ENCODE measurements at places on chromosomes 7 and 10. TPM values are rescaled to one million over a fixed set of nuclear protein-coding genes. Genes with fewer than 3 reads are reported as not detected.

DNA sequence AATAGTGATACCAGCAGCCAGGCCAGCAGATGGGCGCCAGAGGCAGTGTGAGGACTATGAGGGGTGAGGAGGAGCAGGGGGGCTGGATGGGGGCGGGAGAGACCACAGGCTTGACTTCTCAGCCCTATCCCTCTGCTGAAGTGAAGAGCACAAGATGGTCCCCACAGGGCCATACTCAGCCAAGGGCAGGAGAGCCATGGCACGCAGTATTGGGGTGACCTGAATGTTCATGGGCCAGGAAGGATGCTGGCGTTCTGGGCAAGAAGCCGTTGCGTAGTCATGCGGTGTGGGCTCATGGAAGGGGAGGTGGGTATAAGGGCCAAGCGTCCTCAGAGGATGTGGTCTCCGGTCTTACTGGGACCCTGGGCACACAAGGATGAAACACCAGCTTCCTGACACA is 146.3 kb downstream of the PRKAG2 start:
- DNase-seq: no peak

- no peak for DNase-seq
Measured at GRCh38 chr7:19016140-19016539, 101.3 kb downstream of the TWIST1 start.

Gene DDC
- 10.0 TPM for polyA plus RNA-seq

GRCh38 chr7:132766660-132767059 is 190.4 kb upstream of the PLXNA4 start:
- DNase-seq: no peak

GRCh38 chr7:119903085-119903484 is 369.9 kb upstream of the KCND2 start:
- no peak for DNase-seq

Gene OIT3
- polyA plus RNA-seq: 1.00 TPM

Gene PTER
- 9.4 TPM for polyA plus RNA-seq

GRCh38 chr7:47046949-47047348 is 535.0 kb downstream of the TNS3 start:
- no peak for DNase-seq

DNA sequence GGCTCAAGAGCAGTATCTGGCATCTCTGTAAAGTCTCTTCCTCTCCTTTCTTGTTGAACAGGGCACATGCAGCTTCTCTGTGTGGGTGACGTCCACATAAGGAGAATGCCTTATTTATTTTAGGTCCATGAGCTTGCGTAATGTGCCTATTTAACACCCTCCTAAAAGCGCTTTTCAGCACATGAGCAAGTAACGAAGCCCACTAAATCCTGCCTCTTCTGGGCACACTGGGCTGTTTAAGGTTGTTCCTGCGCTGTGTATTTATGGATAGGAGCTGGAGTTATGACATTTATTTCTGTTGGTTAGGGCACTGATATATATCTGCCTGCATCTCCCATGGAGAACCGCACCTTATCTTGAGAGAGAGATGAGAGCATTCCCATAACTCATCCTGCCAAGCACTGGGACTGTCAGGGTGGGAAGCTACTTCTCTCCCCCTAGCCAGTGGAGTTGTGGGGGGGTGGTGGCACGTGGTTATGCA is 76.1 kb downstream of the LRRC4 start:
- no peak for DNase-seq

Gene SLC26A3
- not detected for polyA plus RNA-seq

DNA sequence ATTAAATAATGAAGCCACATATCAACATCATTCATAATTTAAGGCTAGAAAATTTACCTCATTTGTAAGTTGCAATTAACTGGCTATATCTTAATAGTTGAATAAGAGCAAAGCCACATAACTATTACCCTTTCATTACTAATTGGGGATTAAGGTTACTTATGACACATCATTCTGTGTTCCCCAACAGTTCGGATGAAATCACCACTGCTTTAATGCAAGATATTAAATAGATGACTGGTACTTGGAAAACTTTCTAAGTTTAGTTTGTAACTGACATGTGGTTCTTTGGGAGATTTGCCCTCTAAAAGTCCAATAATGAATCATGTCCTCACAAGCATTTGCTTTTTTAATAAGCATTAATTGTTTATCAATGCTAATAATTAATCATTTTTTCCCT is 109.1 kb downstream of the MTERF1 start:
- no peak for DNase-seq

DNA sequence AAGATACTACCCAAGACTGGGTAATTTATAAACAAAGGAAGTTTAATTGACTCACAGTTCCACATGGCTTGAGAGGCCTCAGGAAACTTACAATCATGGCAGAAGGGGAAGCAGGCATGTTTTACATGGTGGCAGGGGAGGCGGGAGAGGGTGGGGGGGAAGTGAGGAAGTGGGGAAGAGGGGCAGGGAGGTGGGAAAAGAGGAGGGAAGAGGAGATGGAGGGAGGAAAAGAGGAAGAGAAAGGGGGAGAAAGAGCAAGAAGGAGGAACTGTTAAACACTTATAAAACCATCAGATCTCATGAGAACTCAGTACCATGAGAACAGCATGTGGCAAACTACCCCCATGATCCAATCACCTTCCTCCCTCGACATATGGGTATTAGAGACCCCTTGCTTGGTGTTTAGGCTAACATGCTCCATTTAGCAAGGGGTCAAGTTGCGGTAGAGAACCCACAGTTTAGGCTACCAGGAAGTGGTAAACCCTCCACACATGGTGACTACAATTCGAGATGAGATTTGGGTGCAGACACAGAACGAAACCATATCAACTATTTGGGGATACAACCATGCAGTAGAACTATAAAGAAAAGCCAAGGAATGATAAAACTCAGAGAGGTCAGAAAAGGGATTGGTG is 3.5 kb upstream of the LMBR1 start:
- no peak for DNase-seq

DNA sequence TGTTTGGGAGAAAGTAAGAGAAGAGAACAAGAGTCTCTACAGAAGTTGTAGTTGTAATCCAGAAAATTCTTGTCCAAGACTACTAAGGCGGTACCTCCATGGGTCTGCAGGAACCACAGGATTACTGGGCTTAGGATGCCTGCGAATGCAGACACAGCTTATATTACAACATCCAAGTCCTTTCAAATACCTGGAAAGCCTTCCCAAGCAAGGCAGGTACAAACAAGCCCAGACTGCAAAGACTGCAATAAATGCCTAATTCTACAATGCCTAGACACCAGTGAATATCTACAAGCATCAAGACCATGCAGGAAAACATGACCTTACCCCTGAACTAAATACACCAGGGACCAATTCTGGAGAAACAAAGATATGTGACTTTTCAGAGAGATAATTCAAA is 178.2 kb downstream of the ARL4A start:
- DNase-seq: no peak

Gene PAX2
- 0.86 TPM for polyA plus RNA-seq

- peak; percentile 47 for DNase-seq
Measured at GRCh38 chr7:18866359-18867036, 250.9 kb downstream of the TWIST1 start.

- DNase-seq: no peak
Measured at GRCh38 chr7:157684909-157685429, 348.2 kb downstream of the DNAJB6 start.

DNA sequence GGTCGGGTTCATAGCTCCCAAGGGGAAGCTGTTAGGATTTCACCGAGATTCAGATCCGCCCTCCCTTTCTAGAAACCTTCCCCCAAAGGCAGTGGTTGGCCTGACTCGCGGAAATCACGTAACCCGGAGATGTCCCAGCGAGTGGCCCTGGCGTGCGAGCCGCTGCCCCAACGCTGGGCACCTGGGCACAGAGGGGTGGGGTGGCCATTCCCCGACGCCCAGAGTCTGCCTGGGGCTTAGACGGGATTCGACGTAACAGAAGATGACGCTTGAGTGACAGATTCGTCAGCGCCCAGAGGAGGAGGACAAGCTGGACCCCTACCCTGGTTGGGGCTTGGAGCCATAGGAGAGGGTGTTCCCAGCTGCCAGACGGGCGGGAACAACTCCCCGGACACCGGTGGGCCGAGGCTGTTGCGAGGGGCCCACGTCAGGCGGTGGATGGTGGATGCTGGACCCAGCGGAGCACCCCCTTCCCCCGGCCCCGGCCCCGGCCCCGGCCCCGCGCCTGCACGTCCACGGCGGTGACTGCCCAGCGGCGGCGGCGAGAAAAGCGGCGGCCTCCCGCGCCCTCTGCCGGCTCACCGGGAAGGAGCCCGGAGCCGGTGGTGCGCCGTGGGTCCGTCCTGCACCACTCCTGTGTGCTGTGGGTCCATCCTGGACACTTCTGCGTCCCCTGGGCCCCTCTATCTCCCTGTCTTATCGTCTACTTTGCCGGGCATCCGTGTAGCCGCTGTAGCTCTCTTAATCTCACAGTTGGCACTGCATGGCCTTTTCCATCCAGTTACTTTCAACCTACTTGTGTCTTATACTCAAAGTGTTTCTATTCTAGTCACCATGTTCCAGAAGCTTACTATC is 35.4 kb upstream of the KNDC1 start:
- peak; percentile 87 for DNase-seq

DNA sequence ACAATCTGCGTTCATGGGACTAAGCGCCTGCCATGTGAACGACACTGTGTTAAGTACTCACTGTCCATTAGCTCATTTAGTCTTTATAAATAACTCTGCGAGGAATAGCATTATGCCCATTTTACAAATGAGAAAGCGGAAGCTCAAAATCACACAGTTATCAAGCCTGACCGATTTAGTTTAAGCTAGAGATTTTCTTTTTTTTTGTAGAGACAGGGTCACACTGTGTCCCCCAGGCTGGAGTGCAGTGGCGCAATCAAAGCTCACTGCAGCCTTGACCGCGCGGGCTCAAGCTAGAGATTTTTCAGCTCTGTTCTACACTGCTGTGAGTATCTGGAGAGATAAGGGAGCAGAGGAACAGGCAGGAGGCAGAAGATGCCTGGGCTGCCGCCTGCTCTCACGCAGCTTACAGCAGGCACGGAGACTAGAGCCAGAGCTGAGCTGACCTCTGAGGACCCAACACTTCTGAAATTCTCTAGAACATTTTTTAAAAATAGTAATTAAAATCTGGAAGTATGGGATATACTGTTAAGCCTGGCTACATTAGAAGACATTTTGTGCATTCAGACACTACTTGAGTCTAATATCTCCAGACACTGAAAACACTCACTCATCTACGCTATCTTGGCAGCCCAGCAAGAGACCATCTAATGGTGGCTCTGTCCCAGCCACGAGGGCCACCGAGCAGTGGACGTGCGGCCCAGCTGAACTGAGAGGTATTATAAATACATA is 38.7 kb downstream of the GNA12 start:
- no peak for DNase-seq

Gene GFRA1
- 2.4 TPM for polyA plus RNA-seq

- DNase-seq: no peak
Measured at GRCh38 chr7:37901236-37901827, 15.3 kb downstream of the SFRP4 start.

DNA sequence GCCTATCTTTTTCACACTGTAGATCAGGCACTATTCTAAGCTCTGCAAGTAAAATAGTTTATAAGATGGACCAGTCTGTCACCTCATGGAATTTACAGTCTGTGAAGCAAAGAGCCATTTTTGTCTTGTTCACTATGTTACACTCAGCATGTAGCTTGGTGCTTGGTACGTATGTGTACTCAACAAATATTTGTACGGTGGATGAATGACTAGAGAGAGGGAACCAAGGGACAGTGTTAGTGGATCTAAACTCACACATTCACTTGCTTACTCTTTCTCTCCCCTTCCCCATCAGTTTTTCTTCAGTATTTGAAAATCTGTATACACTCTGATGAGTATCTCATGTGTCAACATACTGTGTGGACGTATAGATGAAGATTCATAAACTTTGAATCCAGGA is 45.9 kb downstream of the PTF1A start:
- no peak for DNase-seq

Gene CPA4
- 0.39 TPM for polyA plus RNA-seq

Gene KIAA1549
- polyA plus RNA-seq: 13.9 TPM

DNA sequence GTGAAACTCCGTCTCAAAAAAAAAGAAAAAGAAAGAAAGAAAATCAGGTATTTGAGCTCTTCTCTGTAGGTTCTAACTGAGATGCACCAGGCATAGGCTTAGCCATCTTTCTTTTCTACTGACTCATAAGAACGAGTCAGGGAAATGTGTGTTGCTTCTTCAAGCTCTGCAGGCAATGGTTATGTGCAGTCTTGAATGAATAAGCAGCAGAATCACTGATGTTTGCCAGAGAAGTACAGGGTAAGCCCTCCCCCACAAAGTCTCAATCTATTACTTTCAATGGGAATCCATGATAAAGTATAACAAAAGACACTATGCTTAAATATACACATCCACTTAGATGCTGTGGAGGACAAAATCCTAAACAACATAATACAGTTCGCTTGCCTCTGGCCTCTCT is 239.2 kb downstream of the PARD3 start:
- DNase-seq: no peak

DNA sequence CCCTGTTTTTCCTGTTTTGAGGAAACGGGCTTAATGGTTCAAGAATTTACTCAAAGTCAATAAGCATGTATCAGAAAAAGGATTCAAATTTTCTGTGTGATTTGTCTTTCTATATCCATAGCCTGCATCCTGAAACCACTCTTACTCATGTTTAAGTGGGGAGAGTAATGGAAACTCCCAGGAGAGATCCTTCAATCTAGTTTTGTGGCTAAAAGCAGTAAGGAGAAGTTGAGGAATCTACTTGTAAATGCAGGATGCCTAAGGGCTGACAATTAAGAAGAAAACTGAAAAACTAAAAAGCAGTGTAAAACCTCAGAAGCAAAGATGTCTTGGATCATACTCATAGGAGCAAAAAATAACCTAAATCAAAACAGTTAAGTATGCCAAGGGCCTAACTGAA is 68.1 kb upstream of the GRID1 start:
- no peak for DNase-seq

GRCh38 chr10:108673741-108674140 is 1249.6 kb downstream of the XPNPEP1 start:
- DNase-seq: no peak

- DNase-seq: no peak
Measured at GRCh38 chr7:601595-602340, 82.1 kb upstream of the PDGFA start.

Gene POLR2J2
- 3.0 TPM for polyA plus RNA-seq

GRCh38 chr10:84140036-84140379 is 699 bp downstream of the GHITM start:
- DNase-seq: no peak

Data from left lung (tissue), 14 donors.